CD14-positive monocyte (primary cell): ENCODE measurements at places on chromosomes 3 and 15. TPM values are rescaled to one million over a fixed set of nuclear protein-coding genes. Genes with fewer than 3 reads are reported as not detected.

Gene CYP8B1
- 0.01 TPM in 1 of 2 replicates, not detected in the other for polyA plus RNA-seq

Gene SLC26A6
- 20.4 TPM for polyA plus RNA-seq

DNA sequence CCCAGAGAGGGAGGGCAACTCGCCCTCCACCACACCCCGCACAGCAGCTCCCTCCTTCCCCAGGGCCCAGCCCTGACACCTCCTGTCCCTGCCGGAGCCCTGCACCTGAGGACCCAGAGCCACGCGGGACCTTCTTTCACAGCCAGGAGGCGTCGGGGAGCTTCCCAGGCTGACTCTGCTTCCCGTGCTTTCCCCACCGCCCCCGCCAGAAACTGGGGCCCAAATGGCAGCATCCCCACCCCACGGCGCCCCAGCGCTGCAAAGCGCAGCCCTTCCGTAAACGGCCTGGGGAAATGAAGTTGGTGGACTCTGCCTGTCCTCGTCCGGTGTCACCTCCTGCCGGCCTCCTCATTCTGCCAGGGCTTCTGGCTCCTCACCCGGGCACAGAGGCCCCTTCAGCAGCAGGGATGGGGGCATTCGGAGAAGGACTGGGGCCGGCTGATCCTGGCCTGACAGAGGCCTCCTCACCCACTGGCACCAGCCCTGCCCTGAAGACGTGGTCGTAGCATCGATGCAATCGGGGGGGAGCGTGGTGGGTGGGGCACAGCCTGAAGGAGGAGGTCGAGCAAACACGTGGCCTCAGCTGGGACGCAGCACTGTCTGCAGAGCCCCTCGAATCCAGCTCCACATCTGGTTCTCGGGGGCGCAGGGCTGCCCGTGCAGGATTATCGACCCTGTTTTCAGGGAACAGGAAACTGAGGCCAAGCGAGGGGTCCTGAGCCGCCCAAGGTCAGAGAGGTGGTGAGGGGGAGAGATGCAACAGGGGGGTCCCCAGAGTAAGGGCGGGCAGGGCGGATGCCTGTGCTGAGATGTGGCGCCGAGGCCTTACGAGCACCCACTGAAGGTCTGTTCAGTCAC lies 235.4 kb downstream of the XXYLT1 start:
- DNase-seq: no peak

Gene MAP6D1
- polyA plus RNA-seq: 0.35 and 0.74 TPM in 2 replicates

Gene RARRES1
- polyA plus RNA-seq: not detected in 2 replicates
